ENCODE measurements at places on chromosomes 5 and 9.

DNA sequence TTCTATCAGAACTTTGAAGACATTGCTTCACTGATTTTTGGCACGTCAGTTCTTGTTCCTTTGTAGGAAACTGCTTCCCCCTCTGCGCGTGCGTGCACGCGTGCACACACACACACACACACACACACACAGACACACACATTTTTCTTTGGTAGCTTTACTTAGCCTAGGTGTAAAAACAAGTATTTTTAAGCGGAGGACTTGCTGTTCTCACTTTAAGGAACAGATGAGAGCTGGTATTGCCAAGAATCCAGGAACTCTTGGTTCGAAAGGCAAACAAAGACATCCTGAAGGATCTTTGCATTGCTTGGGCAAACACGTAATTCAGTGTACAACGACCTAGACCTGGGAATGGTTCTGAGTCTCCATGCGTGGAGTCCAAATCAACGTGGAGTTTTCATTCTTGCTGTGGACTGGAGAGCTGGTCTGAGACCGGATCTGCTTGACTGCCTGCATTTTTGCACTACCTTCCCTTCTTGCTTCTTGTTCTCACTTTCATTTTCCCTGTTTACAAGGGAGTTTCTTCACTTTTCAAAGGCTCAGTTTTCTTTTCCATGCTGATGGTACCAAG, 8.2 kb downstream of the TMEM268 start:
- no peak for DNase-seq

GRCh38 chr5:161306351-161306995, 240.1 kb downstream of the GABRB2 start:
- DNase-seq, result no peak

GRCh38 chr9:5553211-5553610, 42.9 kb downstream of the PDCD1LG2 start:
- DNase-seq, result no peak

DNA sequence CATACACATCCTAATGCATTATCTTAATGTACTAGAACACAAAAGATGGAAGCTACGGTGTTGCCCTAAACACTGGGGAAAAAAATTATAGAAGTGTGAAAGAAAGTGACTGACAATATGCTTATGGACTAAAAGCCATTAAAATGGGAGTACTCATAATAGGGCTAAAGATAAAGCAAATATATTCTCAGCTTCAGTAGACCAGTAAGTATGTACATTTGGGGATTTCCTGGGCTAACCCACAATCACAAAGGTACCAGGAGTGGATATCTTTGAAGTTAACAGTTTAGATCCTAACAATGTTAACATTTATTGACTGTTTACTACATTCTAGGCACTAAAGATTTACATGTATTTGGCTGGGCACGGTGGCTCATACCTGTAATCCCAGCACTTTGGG, 36.9 kb downstream of the PTGER4 start:
- DNase-seq, result no peak

DNA sequence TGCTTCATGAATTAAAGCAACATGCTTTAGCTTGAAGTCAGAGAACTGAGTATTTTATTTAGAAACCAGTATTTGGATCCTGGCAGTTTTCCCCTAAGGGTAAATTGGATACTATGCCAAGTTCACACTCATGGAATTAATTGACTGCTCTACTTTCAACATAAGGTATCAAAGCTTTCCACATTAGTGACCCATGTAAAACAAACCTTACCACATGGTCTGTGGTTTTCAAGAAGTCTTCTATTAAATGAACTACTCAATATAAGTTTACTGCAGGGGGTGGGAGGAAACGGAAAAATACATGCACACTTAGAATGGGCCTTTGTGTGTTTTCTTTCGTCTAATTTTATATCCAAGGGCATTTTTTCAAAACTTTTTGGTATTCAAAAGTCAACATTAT, 232.0 kb upstream of the FBXL7 start:
- no peak for DNase-seq

GRCh38 chr9:109167716-109168115, 667 bp upstream of the FRRS1L start:
- no peak for DNase-seq

- DNase-seq, result no peak
Observed at GRCh38 chr9:104784098-104784497, 20.2 kb downstream of the NIPSNAP3B start.

- DNase-seq, result no peak
Observed at GRCh38 chr5:35789732-35790456, 66.8 kb upstream of the IL7R start.

DNA sequence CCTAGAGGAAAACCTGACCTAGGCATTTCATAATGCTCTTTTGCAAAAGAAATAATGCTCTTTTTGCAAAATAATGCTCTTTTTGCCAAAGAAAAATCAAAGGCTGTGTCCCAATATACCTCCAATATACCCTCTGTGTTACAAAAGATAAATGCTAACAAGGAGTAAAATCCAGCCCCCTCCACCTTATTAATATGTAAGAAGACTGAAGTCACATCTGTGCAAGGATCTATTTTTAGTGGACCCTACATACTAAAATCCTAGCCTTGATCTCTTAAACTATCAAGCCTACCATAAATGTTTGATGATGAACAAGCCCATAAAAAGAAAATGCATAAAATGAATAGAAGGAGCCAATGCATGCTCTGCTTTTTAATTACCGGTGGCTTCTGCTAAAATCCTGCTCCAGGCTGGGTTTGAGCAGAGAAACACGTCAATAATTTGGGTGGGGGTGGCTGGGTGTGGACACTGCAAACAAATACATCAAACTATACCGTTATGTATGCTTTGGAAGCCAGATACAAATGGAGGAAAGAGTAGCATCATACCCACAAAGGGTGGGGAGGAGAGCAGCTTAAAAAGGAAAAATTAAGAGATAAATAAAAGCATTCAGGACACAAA, 131.6 kb downstream of the SEMA6A start:
- no peak for DNase-seq

DNA sequence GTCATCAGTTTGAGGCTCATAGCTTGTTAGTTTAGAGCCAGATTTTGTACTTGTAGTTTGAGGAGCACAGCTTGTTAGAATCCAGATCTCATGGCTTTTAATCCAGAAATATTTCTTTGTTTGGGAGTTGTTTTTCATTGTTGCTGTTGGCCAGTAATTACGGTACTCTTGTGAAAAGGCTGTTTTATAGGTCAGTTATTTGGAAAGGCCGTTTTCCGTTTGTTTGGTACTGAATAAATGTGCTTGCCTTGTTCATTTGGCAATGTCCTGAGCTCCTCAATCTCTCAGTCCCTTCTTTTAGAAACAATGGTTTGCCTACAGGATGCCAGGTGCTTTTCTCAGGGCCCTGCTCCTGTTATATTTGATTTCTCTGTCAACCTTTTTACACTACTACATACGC, 4.5 kb upstream of the MOB3B start:
- DNase-seq, result no peak

DNA sequence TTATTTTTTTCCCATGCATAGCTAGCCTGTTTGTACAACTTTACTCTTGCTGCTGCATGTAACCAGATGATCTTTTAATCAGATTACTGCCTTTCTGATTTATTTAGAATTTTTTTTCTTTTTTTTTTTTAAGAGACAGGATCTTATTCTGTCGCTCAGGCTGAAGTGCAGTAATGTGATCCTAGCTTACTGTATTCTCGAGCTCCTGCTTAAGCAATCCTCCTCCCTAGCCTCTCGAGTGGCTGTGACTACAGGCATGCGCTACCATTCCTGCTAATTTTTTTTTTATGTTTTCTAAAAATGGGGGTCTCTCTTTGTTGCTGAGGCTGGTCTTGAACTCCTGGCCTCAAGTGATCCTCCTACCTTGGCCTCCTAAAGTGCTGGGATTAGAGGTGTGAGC, 9.6 kb downstream of the DCP2 start:
- no peak for DNase-seq

DNA sequence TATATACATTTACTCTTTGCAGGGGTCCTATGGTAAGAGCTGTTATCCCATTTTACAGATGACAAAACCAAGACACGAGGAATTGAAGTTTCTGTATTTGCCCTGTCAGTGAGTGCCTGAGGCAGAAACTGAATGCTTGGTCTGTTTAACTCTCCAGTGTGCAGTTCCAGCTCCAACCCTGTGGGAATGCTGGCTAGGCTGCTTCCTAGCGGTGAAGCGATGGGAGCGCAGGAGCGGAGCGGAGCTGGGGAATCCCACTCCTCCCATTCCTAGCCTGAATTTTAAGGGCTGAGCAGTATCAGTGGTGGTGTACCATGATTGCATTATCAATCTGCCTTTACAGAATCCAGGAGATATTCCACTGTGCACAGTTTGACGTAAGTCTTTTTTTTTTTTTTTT, 202.3 kb downstream of the LRRC70 start:
- DNase-seq, result no peak

GRCh38 chr9:89676281-89676680, 71.5 kb downstream of the GADD45G start:
- no peak for DNase-seq

- no peak for DNase-seq
Observed at GRCh38 chr9:109986521-109986991, 206.6 kb downstream of the PALM2AKAP2 start.

DNA sequence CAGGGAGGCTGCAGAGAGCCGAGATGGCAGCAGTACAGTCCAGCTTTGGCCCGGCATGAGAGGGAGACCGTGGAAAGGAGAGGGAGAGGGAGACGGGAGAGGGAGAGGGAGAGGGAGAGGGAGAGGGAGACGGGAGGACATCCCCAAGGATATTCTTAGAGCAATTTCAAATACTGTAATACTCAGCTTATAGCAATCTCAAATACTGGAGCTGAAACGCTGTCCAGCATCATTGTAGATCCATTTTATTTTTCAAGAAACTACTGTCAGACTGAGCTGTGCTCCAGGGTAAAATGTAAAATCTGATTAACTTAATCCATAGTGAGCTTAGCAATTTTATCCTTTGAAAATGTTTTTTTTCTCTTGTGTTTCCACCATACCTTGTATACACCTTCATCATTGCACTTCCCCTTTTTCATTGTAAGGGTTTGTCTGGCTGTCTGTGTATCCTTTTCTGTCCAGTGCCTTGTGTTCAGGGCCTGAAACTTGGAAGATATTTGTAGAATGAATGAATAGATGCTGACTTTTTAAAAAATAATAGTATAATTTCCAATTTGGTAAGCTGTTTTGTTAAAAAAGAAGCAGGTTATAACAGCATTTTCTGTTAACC, 64.0 kb upstream of the LRRC70 start:
- DNase-seq, result no peak
